AG10803 (cell line): ENCODE measurements at places on chromosomes 2 and 18.

- no peak for DNase-seq
Observed at GRCh38 chr2:97908208-97908676, 87.5 kb downstream of the TMEM131 start.

GRCh38 chr2:133331436-133331835, 236.8 kb downstream of the NCKAP5 start:
- no peak for DNase-seq

DNA sequence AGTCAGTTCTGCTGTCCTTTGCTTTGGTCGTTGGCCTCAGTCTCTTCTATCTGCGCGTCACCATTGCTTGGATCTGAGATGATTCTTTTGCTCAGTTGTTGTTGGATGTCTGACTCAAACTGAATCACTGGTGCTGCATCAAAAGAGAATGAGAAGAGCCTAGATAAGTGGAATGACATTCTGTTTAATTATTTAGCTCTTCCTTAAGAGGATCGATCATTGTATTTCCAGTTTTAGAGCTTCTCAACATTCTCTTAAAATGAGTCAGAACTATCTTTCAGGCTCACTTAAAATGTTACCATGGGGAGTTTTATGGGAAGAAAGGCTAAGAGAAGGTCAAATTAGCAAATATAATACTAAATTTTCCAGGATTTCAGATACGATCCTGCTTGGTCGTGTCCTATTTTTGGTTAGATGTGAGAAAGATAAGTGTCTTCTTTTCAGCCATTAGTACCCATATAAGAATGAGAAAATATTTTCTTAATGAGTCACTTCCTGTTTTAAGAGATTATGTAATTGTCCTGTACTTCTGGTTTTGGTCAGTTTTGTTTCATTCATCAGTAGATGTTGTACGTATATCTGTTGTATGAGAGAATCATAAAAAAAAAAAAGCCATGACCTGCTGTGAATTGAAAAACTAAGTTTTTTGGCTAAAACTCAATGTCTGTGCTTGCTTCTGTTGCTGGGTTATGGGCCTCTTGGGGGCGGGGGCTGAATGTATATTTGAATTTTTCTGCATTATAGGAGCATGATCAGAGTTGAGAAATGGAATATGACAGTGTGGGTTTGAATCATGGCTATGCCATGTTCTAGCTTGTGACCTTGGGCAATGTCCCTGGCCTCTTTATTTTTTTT, 31.6 kb upstream of the CASP10 start:
- peak; percentile 84 for DNase-seq

DNA sequence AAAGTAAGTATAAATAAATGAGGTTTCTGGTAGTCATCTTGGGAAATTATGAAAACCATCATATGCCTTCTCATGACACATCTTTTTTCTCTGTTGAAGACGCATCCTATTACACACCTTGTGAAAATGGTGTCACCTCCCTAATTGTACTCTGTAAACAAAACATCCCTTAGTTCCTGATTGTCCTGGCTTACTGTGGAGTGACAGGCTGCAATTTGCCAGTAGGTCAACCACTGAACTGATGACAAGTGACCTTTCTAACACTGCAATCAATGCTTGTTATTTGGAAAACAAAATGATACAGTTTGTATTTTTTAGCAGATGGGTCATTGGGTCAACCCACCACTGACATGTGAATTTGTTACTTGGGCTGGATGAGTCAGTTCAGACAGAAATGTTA, 219.5 kb downstream of the PTPRM start:
- no peak for DNase-seq

DNA sequence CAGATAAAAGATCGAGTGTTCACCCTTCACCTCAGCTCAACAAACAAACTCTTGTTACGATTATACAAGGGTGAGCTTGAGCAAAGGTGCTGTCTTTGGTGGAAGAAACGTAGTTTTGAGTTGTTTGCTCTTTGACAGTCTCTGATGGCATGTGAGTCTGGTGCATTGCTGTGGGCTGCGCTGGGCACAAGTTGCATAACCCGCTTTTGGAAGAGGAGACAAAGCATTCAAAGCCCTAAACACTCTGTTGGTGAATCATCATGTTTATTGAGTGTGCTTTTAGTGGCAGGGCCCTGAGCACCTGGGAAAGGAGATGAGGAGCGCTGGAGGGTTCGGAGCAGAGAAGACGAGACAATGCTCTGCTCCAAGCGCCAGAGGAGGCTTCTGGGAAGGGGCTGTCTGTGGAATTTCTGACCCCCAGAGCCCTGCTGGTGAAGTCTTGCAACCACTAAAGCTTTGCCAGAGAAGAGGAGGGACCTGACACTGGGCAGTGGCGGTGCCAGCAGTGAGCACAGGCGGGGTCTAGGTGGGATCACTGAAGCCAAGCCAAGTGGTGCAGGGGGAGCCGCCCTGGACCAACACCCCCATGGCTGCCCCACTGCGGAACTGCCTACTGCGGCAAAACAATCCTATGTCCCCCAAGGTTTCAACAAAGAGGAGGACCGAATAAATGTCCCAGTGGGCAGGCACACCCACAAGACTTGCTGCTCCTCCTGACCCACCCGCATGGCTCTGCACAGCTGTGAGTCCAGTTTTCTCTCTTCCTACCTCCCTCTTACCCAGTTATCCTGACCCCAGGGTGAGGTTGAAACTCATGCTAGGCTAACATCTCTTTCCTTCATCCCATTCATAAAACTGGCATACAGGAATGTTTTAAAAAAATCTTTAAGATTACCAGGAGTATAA, 64.0 kb downstream of the TNFRSF11A start:
- DNase-seq, result peak; percentile 4
